ENCODE measurements at places on chromosomes 3 and 15.

DNA sequence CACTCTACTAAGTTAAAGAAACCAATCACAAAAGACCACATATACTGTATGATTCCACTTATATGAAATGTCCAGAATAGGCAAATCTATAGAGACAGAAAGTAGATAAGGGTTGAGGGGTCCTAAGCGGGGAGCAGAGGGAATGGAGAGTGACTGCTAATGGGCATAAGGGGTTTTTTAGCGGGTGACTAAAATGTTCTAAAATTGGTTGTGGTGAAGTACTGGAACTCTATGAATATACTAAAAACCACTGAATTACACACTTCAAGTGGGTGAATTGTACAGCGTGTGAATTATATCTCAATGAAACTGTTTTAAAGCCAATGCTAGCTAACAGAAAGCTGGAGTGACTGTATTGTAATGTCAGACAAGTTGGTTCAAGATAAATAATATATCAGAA is 33.3 kb downstream of the KPNA1 start:
- no peak for DNase-seq

DNA sequence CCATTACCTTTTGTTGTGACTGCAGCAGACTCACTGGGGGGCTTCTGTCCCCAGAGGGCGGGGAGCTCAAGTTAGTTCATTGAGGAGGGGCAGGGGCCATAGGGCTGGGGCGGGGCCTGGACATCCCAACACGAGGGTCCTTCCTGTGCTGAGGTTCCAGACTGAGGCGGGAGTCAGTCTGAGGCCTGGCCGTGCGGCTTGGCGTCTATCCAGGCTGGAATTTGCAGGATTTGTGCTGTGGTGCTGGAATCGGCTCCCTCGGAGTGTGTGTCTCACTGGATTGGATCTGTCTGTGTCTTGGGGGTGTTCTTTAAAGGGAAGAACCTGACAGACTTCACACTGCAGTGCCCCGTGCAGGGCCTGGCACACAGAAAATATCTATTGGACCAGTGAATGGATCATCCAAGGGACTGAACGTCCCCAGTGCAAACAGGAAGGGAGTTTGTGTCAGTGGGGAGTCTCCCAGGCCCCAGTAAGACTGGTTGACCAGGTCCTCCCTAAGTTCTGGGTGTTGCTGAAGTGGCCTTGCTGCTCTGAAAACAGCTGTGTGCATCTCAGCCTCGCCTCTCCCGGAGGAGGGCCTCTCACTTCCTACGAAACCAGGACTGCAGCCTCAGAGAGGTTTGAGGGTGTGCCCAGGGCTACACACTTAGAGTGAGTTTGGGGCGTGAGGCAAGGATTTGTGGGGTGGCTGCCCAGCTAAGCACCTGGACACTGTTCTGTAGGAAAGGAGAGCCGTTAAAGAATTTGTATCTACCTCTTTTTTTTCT is 26.1 kb downstream of the GOLGA6L2 start:
- no peak for DNase-seq

GRCh38 chr3:140927279-140928069 is 14.2 kb upstream of the SLC25A36 start:
- no peak for DNase-seq

- DNase-seq, result no peak
Observed at GRCh38 chr15:56731548-56731947, 1.8 kb downstream of the ZNF280D start.

GRCh38 chr3:125108833-125109535 is 53.2 kb upstream of the HEG1 start:
- no peak for DNase-seq

DNA sequence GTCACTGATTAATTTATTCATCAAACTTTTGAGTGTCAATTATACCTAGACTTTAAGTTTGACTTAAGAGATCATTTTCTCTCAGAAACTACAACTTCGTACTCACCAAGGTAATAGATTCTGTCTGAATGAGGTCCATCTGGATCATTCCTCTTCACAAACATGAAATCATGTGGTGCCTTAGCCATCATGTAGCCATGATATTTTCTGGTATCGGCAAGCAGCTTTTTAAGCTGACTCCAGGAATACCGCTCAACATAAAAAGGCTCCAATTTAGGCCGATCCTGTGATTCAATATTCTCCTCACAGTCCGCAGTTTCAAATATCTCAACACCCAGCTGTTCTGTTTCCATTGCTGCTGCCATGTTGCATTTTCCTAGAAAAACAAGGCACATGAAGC is 5.3 kb downstream of the DPP8 start:
- no peak for DNase-seq

DNA sequence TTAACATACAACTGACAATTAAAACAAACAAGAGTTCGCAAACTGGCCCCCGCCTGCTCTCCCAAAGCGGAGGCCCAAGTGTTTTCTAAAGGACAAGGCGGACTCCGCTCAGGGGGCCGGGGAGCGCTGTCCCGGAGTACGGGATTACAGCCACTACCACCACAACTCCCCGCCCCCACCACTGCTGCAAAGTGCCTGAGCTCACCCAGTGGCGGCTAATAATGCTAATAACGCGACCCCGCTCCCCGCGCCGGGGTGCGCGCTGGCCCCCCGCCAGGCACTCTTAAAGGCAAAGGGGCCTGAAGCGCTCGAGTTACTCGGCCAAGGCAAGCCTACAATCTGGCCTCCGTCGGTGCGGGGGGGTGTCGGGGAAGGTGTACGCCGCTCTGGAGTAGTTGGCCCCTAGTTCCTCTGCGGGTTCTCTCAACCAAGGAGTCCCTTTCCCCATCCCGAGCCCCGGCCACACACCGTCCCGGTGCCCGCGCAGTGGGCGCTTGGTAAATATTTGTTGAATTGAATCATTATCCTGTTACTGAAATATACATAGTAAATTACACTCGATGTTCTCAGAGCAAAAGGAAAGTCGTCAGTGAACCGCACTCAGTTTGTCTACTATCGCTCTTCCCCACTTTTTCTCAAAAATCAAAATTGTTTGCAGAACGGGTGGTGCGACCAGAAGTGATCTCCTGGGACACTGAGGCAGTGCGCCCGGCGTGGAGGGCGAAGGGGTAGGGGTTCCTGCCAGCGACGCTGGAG is 827 bp downstream of the WNT5A start:
- no peak for DNase-seq

DNA sequence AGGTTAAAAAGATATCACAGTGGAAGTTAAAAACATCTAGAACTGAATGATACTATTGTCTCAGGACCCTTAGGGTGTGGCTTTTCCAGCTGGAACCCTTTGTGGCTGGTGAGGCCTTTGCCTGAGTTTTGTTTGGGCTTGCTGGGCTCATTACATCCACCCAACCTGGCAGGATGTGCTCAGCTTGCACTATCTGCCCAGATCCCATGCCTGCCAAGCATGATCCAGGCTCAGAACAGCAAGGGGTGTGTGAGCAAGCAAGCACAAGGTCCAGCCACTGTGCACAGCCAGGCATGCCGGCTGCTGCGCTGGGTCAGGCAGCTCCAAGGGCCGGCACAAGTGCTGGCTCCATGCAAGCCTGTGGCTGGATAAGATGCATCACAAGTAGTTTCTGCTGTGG is 512.7 kb upstream of the CDIN1 start:
- no peak for DNase-seq

DNA sequence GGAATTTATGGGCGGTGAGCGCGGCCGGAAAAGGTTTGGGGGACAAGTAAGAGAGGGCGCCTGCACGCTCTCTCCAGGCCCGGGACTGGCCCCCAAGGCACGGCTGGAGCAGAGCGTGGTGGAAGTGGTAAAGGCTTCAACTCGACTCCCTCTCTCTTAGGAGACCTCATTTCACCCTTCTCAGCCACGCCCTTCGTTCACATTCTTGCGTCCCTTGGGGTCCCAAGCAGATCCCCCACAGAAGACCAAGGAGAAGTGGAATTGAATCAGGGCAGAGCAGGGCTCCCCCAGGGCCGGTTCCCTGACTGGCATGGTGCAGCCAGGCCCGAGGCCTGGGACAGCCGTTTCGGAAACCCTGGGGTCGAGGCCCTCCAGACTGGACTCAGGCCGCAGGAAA is 75.4 kb upstream of the POLG start:
- no peak for DNase-seq

DNA sequence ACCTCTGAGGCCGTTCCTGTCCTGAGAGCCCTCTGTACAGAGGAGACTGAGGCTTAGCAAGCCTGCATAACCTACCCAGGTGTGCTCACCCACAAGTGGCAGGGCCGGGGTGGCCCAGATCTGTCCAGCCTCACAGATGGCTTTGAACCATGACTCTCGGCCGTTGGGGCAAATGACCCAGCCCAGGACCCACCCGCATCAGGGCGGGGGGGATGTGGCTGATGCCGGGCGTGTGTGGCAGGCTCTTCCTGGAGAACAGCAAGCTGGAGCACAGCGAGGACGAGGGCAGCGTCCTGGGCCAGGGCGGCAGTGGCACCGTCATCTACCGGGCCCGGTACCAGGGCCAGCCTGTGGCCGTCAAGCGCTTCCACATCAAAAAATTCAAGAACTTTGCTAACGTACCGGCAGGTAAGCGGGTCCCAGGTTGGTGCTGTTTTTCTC is 133.5 kb downstream of the LRRK1 start:
- DNase-seq, result no peak

DNA sequence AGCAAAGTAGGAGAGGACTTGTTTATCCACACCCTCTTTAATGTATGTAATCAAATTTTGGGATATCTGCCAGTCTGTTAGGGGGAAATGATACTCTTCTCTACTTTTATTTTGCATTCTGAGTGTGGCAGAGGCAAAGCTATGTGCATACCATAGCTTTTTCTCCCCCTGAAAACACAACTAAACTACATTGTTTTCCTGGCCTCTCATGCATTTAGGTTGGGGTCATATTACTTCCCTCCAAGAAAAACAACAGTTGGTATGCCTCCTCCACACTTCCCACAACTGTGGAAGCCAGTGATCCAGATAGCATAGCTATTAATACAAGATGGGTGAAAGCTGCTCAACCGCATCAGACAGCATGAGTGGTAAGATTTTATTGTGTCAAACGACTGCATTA is 6.9 kb downstream of the RPL15 start:
- DNase-seq, result no peak

GRCh38 chr15:98226578-98226977 is 266.1 kb downstream of the ARRDC4 start:
- no peak for DNase-seq

GRCh38 chr3:111252779-111253178 is 181.2 kb downstream of the NECTIN3 start:
- no peak for DNase-seq

GRCh38 chr3:187714404-187714979 is 12.1 kb upstream of the RTP2 start:
- DNase-seq, result no peak

- no peak for DNase-seq
Observed at GRCh38 chr15:56524915-56525314, 60.0 kb upstream of the MNS1 start.
